Activated CD4-positive, alpha-beta T cell treated with anti-CD3 and anti-CD28 coated beads for 1 hour (primary cell): ENCODE measurements at places on chromosomes 6 and 20.

DNA sequence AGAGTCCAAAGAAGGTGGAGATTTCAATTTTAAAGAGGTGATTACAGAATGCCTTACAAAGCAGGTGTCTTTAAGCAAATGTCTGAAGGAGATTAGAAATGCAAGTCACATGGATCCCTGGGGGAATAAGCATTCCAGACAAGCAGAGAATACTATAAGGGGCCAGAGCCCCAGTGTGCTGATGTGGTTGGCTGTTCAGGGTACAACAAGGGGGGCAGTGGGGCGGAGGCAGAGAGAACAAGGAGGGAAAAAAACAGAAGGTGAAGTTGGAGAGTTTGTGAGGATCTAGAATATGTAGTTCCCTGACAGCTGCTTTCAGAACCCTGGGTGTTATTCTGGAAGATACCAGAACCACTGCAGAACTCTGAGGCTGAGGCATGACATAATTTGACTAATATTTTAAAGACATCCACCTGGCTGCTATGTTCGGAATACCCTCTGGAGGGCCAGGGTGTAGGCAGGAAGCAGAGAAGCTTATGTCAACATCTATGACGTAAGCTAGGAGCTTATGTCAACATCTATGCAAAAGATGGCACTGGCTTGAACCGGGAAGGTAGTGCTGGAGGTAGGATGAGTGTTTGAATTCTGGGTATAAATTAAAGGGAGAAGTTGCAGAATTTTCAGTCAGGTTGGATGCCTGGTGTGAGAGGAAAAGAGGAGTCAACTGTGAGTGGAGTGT lies 276.3 kb upstream of the AGPAT4 start:
- no peak for DNase-seq

GRCh38 chr6:97053643-97054411 lies 129.3 kb downstream of the KLHL32 start:
- DNase-seq, result no peak

DNA sequence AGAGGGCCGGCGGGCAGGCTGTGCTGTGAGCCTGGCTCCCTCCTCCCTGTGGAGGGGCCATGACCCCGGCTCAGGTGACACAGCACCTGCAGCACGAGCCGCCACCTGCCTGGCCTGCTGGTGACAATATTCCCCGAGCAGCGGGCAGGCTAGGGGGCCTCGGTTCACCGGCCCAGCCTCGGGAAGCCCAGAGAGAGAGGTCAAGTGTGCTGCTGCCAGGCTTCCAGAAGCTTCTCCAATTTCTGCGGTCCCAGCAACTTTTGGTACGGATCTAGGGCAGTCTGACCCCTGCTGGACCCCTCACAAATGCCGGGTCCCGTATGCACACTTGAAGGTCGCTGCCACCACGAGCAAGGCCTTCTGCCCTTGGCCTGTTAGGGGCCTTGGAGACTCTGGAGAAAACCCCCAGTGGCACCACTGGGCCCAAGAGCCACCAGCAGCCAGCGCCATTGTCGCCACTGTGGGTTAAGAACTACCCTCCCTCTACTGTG lies 38.6 kb upstream of the NOL4L start:
- DNase-seq, result no peak

DNA sequence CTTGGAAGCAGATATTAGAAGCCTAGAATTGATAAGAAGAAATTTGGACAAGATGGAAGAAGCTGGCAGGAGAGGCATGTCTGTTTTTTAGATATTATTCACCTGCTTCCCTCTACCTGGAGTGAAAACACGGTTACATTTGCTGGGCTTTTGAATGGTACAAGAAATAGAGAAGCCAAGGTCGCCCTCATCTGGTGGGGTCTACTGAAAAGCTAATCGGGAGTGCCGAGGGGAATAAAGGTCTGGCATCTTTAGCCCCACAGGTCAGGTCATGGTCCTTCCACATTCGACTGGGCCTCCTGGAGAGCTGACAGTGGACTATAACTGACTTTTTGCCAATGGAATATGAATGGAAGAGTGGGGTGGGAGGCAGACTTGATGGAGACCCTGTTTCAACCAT lies 4.6 kb upstream of the C2 start:
- no peak for DNase-seq

GRCh38 chr6:46370622-46371021 lies 120.6 kb downstream of the RCAN2 start:
- DNase-seq, result no peak

GRCh38 chr20:13029687-13030375 lies 21.1 kb downstream of the SPTLC3 start:
- no peak for DNase-seq

DNA sequence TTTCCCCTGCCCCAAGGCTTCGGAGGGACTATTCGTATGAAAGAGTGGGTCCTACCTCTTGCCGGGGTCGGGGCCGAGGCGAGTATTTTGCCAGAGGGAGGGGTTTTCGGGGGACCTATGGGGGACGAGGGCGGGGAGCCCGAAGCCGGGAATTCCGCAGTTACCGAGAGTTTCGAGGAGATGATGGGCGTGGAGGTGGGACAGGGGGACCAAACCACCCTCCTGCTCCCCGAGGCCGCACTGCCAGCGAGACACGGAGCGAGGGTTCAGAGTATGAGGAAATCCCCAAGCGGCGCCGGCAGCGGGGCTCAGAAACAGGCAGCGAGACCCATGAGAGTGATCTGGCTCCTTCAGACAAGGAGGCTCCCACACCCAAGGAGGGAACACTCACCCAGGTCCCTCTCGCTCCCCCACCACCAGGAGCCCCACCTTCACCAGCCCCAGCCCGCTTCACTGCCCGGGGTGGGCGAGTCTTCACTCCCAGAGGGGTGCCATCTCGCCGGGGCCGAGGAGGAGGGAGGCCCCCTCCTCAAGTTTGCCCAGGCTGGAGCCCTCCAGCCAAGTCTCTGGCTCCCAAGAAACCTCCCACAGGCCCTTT lies 11.3 kb downstream of the PRRC2A start:
- no peak for DNase-seq

DNA sequence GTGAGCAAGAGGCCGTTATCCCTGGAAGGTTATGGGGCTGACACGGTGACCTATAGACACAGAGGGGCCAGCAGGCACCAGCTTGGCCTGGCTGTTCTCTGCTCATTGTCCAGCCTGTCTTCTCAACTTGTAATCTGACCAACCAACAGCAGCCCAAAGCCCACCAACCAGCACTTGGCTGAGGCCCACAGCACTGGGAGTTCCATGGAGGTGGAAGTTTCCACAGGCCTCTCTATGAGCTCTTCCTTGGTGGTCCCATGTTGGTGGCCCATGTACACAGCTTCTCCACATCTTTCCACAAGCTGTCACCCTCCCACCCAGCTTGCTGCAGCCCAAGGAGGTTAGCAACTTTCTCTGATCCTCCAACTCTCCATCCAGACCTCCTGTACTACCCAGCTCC lies 56.2 kb upstream of the KLHL31 start:
- no peak for DNase-seq

- no peak for DNase-seq
Measured at GRCh38 chr6:34714663-34715062, 18.1 kb upstream of the ILRUN start.
